GM18507 (cell line): ENCODE measurements at places on chromosomes 16 and 17.

- no peak for DNase-seq
These were observed 38.1 kb downstream of the ANKRD11 start for GRCh38 chr16:89452241-89452640.

- DNase-seq, result no peak
These were observed 15.9 kb upstream of the ARHGAP17 start for GRCh38 chr16:25031132-25031440.

DNA sequence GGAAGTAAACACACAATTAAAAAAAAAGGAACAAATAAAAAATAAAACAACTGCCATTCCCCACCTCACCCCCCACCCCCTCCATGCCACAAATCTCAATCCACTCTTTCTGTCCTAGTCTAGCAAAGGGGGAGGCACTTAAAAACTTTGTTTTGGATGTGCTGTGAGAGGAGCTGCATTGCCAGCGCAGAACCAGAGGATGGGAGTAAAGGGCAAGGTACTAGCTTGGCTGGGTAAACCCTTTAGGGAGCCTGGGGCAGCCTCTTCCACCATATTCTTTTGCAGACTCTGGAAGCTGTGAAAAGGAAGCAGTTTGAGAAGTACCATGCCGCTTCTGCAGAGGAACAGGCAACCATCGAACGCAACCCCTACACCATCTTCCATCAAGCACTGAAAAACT lies 1.4 kb downstream of the MRPS7 start:
- DNase-seq, result no peak

GRCh38 chr17:43543771-43544575 lies 2.2 kb downstream of the ETV4 start:
- no peak for DNase-seq

- DNase-seq, result no peak
These were observed 974 bp downstream of the GALR2 start for GRCh38 chr17:76075364-76076145.

GRCh38 chr16:23836404-23837311 lies 875 bp downstream of the PRKCB start:
- peak; percentile 17 for DNase-seq

DNA sequence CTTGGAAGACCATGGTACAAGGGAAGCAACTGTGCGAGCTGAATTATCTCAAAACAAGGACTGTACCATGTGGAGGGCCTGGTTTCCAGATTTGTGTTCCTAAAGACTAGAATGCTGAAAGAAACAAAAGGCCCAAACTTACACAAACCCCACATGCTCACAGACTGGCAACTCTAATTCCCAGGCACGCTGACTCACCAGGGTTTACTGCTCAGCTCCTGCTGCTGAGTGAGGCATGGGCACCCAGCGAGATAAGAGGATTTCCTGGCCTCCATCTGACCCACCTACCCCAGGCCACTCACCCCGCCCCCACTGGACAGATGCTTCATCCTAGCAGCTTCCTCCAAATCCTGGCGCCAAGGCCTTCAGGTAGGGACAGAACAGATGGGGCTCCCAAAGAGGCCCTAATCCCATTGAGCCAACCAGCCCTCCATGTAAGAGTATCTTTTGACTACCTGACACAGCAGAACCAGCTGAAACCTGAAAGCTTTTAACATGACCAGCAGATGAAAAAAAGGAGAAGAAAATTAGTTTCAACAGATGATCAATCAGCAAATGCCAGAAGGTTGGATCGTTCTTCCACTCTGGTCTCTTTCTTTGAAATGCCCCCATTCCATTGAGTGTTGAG lies 33.9 kb downstream of the DCUN1D3 start:
- no peak for DNase-seq

DNA sequence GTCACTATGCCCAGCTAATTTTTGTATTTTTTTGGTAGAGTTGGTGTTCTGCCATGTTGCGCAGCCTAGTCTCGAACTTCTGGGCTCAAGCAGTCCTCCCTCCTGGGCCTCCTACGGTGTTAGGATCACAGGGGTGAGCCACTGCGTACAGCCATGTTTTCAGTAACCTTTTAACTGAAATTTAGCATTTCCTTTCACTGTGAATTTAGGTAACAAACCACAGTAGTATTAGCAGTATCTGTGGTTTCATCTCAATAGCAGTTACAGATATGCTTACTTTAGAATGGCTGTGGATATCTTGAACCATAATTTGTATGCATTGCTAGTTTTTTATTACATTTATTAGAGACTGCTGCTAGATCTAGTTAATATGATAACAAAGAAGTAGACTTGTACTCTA lies 4.3 kb upstream of the RANGRF start:
- DNase-seq, result no peak

DNA sequence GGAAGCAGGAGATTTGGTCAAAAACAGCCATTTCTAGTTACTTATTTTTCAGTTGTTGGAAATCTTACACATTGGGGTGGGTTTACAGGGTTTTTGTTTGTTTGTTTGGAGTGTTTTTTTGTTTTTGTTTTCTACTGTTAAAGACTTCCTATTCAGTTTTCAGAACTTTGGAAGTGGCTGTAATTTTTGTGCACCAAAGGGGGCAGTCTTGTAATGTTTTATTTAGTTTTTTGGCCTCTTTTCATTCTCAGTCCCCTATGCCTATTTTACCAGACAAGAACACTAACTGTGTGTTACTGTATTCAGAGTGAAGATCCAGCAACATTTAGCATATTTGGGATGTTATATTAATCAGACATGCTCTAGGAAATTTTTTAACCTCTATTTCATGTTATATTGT lies 20.6 kb downstream of the TPPP3 start:
- DNase-seq, result no peak

DNA sequence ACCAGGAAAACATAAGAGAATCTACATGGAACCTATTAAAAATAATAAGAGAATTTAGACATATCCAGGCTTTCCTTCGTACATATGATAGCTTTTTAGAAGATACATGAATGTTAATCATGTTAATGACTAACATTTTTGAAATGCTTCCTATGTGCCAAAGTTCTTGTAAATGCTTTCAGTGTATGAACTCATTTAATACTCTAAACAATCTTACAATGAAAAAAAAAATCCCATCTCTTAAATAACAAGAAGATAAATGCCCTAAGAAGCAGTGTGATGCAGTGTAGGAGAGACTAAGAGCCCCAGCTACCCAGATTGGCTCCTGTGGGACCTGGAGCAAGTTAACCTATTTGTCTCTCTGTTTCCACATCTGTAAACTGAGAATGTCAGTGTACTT lies 220.4 kb upstream of the MYOCD start:
- DNase-seq, result no peak

GRCh38 chr17:379531-380465 lies 27.2 kb upstream of the RPH3AL start:
- DNase-seq, result no peak

- DNase-seq, result no peak
These were observed at the start of gene HSPB9 for GRCh38 chr17:42122371-42123303. Gene HSPB9, plus strand, starts transcription at chr17:42122804. Its CDS starts 47 bp downstream, at chr17:42122851.

DNA sequence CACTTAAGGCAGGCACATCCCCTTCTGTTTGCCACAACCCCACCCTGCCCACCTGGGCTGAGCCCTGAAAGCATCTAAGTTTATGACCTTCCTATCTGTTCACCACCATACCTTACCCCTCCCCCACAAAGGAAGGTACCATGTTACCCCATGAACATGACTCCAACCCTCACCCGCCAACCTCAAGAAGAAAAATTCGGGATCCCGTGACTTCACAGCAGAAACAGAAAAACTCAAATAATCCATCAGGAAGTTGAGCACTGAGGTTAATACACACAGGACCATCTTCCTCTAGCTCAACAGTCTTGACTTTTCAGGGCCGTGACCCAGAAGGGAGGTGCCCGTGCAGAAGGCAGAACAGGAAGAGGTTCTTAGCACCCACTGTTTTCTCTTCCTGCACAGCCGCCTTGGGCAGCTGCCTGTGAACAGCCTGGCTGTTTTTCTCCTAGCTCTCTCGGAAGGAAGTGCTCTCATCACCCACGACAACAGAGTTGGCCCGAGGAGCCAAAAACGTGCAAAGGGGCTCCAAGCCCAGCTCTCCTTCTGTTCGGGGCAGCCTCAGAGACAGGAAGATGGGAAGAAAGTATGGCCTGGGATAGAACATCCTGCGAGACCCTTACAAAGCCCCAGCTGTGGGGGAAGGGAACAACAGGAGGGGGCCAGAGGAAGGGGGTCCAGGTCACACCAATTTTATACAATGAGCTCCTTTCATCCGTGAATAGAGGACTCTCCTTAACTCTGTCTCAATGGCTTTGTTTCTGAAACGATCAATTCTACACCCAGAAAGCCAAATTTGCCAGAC lies 101.1 kb downstream of the XYLT1 start:
- peak; percentile 28 for DNase-seq

- DNase-seq, result peak; percentile 59
These were observed 906 bp downstream of the RBL2 start for GRCh38 chr16:53435066-53435688.

DNA sequence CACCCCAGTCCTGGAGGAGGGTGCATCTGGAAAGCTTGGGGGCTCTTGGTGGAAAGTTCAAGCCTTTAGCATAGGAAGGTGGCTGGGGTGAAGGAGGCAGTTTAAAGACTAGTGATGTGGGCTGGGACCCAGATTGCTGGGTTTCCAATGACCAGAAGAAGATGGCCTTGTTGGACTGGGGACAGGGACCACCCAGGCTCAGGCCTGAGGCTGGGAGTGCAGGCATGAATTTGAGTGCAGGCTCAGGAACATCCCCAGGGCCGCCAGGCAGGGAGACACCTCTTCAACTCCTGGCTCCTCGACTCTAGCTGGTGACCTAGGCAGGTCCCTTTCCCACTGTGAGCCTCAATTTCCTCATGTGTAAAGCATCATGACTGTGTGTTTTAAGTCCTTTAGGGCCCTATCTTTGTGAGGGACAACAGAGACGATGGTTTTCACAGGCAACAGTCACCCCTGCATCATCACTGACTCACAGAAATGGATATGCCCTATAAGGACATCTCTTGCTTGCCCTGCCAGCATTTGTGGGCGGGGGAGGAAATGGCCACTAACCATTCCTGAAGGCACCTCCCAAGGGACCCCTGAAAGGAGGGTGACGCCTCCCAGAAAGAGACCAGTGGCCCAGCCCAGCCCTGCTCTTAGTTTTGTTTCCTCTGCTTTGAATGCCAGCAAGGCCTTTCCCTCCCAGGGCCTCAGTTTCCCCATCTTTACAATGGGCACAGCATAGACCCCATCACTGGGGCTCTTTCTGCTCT lies 11.1 kb downstream of the NLRC5 start:
- DNase-seq, result peak; percentile 70

GRCh38 chr17:35588196-35588920 lies 1.2 kb downstream of the AP2B1 start:
- no peak for DNase-seq

- DNase-seq, result no peak
These were observed 13.5 kb downstream of the G6PC1 start for GRCh38 chr17:42913981-42914617.

DNA sequence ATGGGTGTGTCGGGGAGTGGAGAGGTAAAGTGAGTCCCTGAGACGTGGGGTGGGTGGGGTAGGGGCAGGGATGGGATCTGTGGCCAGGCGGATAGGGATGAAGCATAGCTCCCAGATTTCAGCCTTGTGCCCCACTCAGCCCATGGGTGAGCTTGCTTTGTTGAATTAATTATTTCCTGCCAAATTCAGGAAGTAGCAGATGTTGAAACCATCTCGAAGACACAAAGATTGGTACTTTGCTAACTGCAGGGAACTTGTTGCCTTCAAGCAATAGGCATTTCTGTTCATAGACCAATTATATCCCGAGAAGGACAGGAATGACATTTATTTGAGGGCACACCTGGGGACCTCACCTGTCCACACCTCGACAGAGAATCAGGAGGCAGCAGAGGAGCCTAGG lies 11.0 kb upstream of the C16orf74 start:
- DNase-seq, result no peak

GRCh38 chr16:59330019-59330670 lies 596.0 kb upstream of the GOT2 start:
- DNase-seq, result no peak

DNA sequence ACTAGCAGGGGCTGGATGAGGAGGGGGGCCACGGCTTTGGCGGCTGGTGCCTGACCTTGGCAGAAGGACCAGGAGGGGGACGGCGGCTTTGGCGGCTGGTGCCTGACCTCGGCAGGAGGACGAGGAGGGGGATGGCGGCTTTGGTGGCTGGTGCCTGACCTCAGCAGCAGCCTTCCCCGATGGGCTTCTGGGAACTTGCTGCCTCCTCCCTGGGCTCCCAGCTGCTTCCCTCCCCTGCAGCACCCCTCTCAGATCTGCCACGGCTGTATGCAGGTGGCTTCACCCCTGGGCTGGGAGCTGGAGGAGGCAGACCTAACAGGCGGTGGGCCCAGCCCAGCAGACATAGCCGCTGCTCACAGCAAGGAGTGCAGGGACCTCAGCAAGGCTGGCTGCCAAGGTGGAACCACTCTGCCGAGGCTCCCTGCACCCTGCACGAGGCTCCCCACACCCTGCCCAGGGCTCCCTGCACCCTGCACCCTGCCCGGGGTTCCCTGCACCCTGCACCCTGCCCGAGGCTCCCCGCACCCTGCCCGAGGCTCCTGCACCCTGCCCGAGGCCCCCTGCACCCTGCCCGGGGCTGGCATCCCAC lies 38.4 kb upstream of the CBFA2T3 start:
- no peak for DNase-seq

GRCh38 chr16:50635505-50636392 lies 45.4 kb downstream of the SNX20 start:
- DNase-seq, result no peak

DNA sequence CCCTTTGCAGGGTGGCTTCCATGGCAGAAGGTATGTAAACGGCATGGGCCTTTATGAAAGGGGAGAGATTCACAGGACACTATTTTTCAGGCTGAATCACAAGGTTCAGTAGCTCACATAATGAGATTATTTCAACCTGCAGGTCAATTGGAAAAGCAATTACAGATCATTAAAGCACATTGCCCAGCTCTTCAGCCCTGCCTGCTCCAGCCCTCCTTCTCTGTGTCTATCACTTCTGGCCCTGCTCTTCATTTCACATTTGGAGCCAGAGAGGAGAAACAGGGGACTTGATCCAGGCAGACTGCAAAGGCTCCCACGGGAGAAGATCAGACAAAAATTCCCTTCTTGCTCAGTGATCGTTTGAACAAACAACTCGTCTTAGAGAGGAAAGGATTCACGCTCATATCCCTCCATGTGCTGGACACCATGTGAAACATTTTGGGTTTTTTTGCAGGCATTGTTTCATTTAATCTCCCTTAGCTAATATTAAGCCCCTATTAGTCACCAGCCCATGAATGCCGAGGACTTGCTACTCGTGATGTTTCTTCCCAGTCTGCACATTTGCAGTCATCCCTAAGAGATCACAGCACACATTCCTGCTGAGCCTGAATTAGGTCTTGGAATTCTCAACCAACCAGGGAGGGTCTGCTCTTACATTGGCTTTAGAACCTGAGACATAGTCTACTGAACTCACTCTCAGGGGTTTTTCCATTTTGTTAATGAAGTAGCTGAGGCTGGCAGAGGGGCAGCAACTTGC lies 443.9 kb upstream of the CCL2 start:
- no peak for DNase-seq
